Activated CD4-positive, alpha-beta T cell treated with anti-CD3 and anti-CD28 coated beads for 24 hours (primary cell): ENCODE measurements at places on chromosomes 1 and 21.
A peak's percentile ranks its signal among the peaks of the same experiment; 100 is the strongest.

GRCh38 chr1:117036018-117036461 is 24.1 kb upstream of the TTF2 start:
- DNase-seq, result no peak

- DNase-seq, result peak; percentile 33
These were observed 2.3 kb downstream of the CD53 start for GRCh38 chr1:110875216-110875731.

GRCh38 chr1:230220478-230220877 is 153.4 kb downstream of the GALNT2 start:
- no peak for DNase-seq

- DNase-seq, result no peak
These were observed 7.3 kb upstream of the ANKRD13C start for GRCh38 chr1:70361727-70362398.

DNA sequence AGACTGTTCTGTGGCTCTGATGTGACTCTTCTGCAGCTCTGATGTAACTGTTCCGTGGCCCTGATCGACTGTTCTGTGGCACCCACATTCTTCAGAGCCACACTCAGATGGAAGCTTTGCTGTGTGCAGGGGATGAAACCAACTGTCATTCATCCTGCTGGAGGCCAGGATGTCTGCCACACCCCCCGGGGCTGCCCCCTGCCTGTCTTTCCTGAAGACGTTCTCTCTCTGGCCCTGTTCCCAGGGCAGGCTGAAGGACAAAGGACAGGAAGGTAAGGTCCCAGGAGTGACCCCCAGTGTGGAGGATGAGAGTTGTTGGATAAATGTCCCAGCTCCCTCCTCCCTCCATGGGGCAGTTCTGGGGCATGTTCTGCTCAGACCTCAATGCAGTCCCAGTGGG is 29.4 kb upstream of the UMODL1 start:
- no peak for DNase-seq

DNA sequence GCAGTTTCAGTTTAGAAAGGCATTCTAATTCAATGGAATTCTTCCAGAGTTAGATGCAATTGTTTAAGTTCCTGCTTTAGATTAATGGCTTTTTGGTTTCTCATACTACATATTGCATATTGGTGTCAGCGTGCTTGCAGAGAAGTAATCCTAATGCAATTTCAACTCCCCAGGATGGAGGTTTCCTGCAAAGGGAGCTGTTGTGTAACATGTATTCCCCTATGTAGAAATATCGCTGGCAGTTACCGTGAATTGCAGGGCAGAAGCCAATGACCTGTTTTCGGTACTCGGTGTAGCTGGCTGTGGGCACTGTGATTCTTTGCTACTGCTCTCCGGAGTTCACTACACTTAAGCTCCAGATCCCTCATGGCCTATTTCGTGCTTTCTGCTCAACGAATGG is 256.1 kb upstream of the PTBP2 start:
- DNase-seq, result no peak

- DNase-seq, result no peak
These were observed 59.9 kb upstream of the FBXO28 start for GRCh38 chr1:224054012-224054411.

DNA sequence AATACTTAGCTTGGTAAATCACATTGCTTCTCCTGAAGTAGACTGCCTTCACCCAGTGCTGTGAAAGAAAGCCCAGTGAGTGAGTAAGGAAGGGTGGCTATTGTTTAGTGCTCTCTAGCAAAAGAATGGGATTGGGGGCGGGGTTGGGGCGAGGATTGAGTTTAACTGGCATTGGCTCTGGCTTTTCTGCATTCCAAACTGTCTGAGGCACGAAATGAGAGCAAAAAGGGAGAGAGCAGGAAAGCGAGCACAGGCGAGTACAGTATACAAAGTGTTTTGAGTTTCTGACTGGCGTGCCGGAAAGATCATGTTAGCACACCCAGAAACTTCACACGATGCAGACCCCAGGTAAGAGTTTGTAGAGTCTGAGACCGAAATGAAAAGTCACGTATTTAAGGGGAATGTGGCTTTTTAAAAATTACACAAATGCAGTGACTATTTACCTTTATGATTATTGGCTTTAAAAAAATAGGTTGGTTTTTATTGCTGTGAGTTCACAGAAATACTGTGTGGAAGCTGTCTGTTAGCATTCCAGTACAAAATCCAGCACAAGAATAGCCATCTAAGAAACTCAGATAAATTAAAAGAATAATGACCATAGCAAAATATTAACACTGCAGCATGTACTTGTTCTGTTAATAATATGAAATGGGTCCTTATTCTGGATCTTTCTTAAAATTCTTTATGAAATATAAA is 155.4 kb downstream of the CLEC20A start:
- DNase-seq, result no peak

DNA sequence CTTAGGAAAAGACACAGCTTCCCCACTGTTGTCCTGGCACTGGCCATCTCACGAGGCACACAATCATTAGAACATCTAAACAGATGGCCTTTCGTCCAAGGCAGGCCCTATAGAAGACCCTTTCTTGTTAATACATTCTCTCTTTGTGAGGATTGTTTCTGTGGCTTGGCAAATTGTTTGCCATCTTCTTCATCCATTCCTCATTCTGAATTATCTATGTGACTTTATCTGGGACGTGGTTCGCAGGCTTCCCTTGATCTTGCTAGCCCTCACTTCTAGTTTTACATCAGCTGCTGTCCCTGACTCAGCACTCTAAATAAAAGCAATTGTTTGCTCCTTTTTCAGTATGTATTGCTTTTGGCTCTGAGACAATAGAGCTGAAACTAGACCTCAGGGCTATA is 101.1 kb upstream of the ZC3H11B start:
- no peak for DNase-seq

DNA sequence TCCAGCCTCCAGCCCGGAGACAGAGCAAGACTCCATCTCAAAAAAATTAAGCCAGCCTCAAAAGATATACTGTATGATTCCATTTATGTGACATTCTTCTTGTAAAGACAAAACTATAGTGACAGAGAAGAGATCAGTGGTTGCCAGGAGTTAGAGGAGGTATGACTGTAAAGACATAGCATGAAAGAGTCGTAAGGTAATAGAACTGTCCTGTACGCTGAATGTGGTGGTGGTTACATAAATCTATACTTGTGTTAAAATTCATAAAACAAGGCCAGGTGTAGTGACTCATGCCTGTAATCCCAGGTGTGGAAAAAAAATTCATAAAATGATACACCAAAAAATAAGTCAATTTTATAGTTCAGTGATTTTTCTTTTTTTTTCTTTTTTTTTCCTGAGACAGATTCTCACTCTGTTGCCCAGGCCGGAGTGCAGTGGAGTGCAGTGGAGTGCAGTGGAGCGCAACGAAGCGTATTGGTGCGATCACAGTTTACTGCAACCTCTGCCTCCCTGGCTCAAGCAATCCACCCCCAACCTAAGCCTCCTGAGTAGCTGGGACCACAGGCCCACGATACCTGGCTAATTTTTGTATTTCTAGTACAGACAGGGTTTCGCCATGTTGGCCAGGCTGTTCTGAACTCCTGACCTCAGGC is 84.9 kb upstream of the CXADR start:
- DNase-seq, result no peak

- no peak for DNase-seq
These were observed 30.5 kb downstream of the KRTAP10-1 start for GRCh38 chr21:44509539-44509938.

- DNase-seq, result peak; percentile 15
These were observed 29.2 kb upstream of the OR2B11 start for GRCh38 chr1:247487057-247487456.

DNA sequence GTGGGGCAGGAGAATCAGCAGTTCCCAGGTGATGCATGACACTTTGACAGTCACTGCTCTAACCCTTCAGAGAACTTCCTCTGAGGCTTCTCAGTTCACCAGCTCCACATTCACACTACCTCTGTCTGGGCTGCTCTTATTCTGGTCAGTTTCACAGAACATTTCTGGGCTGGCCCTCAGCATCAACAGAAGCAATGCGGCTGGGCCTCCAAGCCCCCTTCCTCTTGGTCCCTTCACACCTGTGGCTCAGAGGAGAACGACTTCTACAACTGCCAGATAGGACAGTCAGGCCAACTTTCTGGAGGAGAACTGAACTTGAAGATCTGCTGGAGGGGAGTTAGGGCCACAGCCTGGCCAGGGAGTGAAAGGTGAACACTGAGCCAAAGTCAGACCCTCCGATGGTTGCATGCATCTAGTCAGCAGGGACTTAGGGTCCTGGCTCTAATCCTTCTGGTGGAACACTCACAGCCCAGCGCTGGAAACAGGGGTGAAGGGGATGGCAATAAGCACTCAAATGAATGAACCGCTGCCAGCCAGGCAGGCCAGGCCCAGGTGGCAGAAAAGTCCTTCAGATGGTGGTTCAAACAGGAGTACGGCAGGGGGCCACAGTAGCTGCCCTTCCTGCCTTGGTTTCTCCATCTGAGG is 274.1 kb downstream of the FOXD2 start:
- DNase-seq, result no peak

- DNase-seq, result no peak
These were observed 31.5 kb downstream of the BRDT start for GRCh38 chr1:91980663-91981062.

DNA sequence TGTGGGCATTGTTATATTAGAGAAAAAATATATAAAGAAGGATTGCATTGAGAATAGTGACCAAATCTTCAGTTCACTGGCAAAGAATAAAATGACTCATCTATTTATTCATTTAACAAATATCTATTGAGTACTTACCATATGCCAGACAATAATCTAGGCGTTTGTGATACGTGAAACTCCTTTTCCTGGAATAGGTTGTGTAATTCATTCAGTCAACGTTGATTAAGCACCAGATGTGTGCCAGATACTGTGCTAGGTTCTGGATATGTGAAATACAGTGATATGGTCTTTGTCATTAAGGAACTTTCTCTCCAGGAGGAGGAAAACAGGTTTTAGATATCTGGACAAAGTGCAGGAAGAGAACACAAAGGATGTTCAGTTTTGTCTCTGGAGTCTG is 344.5 kb downstream of the RWDD3 start:
- no peak for DNase-seq

- DNase-seq, result no peak
These were observed 15.4 kb downstream of the ALG14 start for GRCh38 chr1:95057351-95057750.

GRCh38 chr1:184941735-184942134 is 32.6 kb downstream of the NIBAN1 start:
- no peak for DNase-seq

- DNase-seq, result no peak
These were observed 54.9 kb downstream of the DRAM2 start for GRCh38 chr1:111084999-111085398.

- no peak for DNase-seq
These were observed 2.1 kb downstream of the HLCS start for GRCh38 chr21:36964398-36964797.

- no peak for DNase-seq
These were observed 1.0 kb upstream of the JAK1 start for GRCh38 chr1:64967381-64967780.

DNA sequence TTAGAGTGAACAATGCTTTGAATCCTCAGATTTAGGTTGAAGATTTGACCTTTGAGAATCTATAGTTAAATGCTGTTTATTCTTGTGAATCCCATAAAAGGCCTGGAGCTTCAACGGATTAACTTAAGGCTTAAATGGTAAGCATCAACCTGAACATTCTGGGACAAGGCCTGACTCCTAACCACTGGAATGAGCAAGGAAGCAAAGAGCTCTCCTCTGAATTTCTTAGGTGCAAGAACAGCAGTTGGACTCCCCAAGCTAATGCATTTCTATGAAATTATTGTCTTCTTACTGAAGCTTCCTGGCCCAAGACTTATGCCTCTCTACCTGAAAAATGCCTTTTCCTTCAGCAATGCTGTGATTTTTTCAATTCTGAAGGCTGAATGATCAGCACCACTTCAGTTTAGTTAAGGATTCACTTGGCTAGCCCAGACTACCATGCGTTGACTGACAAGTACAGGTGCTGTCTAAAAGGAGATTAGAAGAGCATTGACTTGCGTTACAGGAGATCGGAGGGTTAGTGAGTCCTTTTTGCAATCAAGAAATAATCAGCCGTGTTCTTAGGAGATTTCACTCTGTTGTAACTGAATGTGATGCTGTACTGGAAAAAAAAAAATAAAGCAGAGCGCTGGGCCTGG is 178.5 kb downstream of the ZC3H11B start:
- no peak for DNase-seq

DNA sequence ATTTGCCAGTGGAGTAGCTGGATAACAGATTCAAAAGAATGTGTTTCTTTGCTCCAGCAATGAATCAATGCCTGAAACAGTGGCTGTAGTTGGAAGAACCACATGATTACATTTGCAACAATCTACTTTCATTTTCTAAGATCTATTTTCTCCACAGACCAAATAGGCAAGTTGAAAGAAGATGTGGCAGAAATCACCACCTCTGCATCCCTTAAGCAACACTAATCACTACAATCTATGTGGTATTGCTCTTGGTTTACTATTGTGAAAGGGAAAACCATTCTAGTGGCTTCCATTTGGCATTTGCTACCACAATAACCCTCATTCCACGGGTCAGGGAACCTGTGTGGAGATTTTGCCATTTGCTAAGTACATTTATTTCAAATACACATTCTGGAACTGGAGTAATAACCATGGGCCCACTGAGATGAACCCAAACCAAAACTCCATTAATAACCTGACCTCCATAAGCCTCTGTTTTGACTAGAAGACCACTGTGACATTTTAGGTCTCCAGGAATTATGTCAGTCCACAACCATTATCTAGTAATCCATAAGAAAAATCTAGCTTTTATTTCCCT is 66.3 kb downstream of the C1orf185 start:
- DNase-seq, result no peak

- DNase-seq, result no peak
These were observed 574 bp downstream of the ITPKB start for GRCh38 chr1:226738421-226738994.

DNA sequence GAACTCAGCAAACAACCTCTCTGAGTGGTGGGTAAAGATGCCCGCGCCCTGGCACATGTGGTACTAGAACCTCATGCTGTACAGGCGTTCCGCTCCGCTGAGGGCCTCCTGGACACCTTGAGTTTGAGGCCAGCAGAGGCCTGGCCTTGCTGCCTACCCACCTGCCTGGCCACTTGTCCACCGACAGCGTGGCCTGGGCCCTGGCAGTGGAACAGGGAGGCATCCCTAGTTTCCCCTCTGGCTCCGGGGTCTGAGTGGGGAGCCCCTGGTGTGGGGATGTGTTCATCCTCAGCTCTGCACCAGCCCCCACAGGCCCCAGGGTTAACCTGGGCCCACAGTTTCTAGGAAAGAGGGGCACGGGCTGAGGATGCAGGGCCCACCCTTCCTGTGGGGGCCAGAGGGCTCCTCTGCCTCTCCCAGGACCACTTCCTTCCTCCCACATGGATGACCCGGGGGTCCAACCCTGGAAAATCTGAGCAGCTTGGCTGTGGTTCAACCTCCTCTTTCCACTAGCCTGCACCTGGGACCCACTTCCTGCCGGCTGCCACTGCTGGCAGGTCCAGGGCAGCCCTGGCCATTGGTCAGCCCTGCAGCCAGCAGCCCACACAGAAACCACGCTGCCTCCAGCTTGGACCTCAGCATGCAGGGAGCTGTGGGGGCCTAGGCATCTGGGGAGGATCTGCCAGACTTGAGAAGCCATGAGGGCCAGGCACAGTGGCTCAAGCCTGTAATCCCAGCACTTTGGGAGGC is 53.3 kb upstream of the COL18A1 start:
- DNase-seq, result no peak
